Uterine smooth muscle cell (primary cell): ENCODE measurements at places on chromosomes 3 and 15. TPM values are rescaled to one million over a fixed set of nuclear protein-coding genes. Genes with fewer than 3 reads are reported as not detected.

SCAANT1 gene
- total RNA-seq: not detected in 2 replicates

DPPA2 gene
- not detected in 2 replicates for total RNA-seq

ACSBG1 gene
- under 0.01 and 0.25 TPM in 2 replicates for total RNA-seq

KLHL25 gene
- total RNA-seq: 4.5 and 5.0 TPM in 2 replicates

RAD51 gene
- total RNA-seq: 4.9 and 11.0 TPM in 2 replicates

PHLDB2 gene
- 47.4 and 70.1 TPM in 2 replicates for total RNA-seq

GALNT15 gene
- total RNA-seq: 3.4 and 4.6 TPM in 2 replicates

CHRM5 gene
- total RNA-seq: 0.75 TPM in 1 of 2 replicates, not detected in the other

NR2E3 gene
- total RNA-seq: 0.22 and 0.25 TPM in 2 replicates

CD200R1 gene
- not detected in 2 replicates for total RNA-seq

SLC15A2 gene
- total RNA-seq: 0.11 and 0.75 TPM in 2 replicates

LRTM1 gene
- total RNA-seq: not detected in 2 replicates

MYRIP gene
- 0.12 and 0.22 TPM in 2 replicates for total RNA-seq

IMPG2 gene
- total RNA-seq: 0.25 and 0.44 TPM in 2 replicates

LRIG1 gene
- 37.7 and 66.2 TPM in 2 replicates for total RNA-seq

RASGRP1 gene
- total RNA-seq: 0.12 and 0.22 TPM in 2 replicates

LYZL4 gene
- not detected in 2 replicates for total RNA-seq

XCR1 gene
- total RNA-seq: under 0.01 TPM in 1 of 2 replicates, not detected in the other

PARL gene
- 30.6 and 48.8 TPM in 2 replicates for total RNA-seq

TRIM42 gene
- not detected in 2 replicates for total RNA-seq

OR5K2 gene
- total RNA-seq: not detected in 2 replicates

FGF12 gene
- under 0.01 and 0.22 TPM in 2 replicates for total RNA-seq

ZIC1 gene
- total RNA-seq: not detected in 2 replicates

CKMT1A gene
- not detected in 2 replicates for total RNA-seq

LRRIQ4 gene
- total RNA-seq: 0.11 TPM in 1 of 2 replicates, not detected in the other

FSTL1 gene
- total RNA-seq: 588 and 921 TPM in 2 replicates

PAQR9 gene
- under 0.01 TPM in 1 of 2 replicates, not detected in the other for total RNA-seq

SNX22 gene
- total RNA-seq: 0.33 and 0.87 TPM in 2 replicates

MEF2A gene
- 24.2 and 29.7 TPM in 2 replicates for total RNA-seq

FETUB gene
- total RNA-seq: not detected in 2 replicates

RAB5A gene
- total RNA-seq: 65.1 and 65.5 TPM in 2 replicates
